Kidney tubule cell (primary cell): ENCODE measurements at places on chromosomes 5 and 9.

GRCh38 chr9:22138956-22139660, 130.0 kb upstream of the CDKN2B start:
- no peak for DNase-seq

DNA sequence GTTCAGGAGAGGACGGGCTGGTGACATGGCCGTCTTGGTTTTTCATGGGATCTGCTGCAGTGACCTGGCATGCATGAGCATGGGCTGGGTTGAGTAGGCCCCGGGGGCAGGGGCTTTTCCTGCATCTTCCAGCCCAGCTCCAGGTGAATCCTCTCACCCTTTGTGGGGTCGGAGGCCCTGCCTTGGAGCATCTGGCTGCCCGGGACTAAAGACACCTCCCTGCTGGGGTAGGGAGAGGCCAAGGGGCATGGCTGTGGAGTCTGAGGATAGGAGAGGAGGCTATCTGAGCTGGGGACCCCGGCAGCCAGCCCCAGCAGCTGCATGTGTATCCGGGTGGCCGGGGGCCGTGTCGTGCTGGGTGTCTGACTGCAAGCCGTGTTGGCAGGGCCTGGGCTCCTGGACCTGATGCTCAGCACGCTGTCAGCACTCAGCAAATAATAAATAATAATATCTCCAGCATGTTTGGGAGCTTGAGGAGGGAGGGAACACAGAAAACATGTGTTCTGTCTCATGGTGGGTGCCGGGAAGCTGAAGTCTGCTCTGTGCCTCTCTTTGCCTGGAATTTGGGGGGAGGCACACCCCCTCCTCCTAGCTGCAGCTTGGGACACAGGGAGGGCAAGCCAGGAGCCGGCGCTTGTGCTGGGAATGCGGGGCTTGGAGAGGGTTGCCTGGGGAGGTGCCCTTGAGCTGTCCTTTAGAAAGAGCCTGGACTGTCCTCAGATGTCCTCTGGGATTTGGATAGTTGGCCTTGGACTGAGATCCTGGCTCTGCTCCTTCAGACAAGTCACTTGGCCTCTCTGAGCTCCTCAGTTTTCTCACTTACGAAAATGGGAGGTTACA, 28.4 kb upstream of the PITX1 start:
- DNase-seq, result no peak

GRCh38 chr5:131277875-131278740, 14.3 kb downstream of the CDC42SE2 start:
- DNase-seq, result peak; percentile 25

- DNase-seq, result no peak
These were observed 134.5 kb downstream of the MTX3 start for GRCh38 chr5:79856456-79857055.

DNA sequence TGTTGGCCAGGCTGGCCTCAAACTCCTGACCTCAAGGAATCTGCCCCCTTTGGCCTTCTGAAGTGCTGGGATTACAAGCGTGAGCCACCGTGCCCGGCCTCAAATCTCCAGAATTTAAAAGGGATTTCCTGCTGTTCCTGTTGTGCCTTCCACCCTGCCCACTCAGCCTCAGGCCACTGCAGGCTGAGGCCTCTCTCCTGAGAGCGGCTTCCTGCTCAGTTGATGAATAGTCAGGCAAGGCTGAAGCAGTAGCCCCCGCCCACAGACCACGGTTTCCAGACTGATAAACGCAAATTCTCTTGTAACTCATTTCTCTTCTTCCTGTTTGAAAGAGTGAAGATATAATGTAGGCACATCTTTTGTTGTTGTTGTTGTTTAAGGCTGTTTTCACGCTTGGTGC, 127.0 kb upstream of the PLCXD3 start:
- DNase-seq, result no peak

DNA sequence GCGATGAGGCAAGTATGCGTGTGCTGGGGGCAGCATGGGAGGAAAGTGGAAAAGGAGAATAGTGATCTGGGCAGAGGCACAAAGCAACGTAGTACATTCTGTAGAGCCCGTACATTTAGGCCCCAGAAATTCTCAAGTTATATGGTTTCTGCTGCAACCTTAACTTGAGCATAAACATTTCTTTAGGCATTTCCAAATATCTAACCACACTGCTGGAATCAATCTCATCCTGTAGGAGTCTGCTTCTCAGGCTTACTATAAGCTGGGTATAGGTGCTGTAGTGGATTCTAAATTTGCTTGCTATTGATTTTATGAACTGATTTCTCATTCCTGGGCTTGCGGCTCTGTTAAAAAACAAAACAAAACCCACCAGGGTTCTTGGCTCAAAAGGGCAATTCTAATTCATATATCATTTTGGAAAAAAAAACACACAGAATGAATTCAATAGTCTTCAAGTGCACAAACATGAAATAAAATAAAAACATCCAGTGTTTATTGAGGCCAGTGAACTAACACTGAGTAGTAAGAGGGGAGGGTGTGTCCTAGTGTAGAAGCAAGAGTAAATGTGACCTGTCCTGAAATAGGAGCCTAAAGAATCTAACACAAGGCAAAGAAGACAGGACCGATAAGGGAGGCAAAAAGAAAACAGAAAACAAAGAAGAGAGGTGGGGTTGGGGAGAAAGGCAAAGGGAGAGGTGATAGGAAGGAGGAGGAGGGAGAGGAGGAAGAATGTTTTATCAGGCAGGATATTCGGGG, 145.5 kb upstream of the LHFPL2 start:
- DNase-seq, result no peak
